Hematopoietic multipotent progenitor cell treated with erythropoietin and hydrocortisone succinate and interleukin-3 and kit ligand, for 15 days (in vitro differentiated cells): ENCODE measurements at places on chromosomes 12 and 14.

DNA sequence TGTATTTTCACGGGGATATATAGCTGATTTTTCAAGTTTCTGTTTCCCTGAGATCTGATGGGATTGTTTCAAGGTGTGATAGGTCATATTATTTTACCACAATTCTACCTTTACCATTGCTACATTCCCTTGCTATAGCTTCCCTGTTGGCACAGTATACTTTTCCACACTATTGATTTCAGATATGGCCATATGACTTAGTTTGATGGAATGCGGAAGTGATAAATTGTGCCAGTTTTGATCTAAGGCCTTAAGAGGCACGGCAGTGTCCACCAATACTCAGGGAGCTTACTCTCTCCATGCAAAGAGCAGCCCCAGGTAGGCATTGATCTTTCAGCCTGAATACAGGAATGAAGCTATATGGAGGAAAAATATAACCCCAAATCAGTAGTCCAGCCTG, 315.7 kb downstream of the SLC16A7 start:
- DNase-seq, result no peak

DNA sequence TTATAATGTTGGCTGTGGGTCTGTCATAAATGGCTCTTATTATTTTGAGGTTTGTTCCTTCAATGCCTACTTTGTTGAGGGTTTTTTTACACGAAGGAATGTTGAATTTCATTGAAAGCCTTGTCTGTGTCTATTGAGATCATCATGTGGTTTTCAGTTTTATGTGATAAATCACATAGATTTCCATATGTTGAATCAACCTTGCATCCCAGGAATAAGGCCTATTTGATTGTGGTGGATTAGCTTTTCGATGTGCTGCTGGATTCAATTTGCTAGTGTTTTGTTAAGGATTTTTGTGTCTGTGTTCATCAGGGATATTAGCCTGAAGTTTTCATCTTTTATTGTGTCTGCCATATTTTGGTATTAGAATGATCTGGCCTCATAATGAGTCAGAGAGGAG, 27.6 kb downstream of the SLC2A13 start:
- no peak for DNase-seq

- no peak for DNase-seq
These were observed 129.8 kb downstream of the PTPRB start for GRCh38 chr12:70507442-70507841.

- DNase-seq, result no peak
These were observed 49.1 kb downstream of the B4GALNT3 start for GRCh38 chr12:508795-509194.

DNA sequence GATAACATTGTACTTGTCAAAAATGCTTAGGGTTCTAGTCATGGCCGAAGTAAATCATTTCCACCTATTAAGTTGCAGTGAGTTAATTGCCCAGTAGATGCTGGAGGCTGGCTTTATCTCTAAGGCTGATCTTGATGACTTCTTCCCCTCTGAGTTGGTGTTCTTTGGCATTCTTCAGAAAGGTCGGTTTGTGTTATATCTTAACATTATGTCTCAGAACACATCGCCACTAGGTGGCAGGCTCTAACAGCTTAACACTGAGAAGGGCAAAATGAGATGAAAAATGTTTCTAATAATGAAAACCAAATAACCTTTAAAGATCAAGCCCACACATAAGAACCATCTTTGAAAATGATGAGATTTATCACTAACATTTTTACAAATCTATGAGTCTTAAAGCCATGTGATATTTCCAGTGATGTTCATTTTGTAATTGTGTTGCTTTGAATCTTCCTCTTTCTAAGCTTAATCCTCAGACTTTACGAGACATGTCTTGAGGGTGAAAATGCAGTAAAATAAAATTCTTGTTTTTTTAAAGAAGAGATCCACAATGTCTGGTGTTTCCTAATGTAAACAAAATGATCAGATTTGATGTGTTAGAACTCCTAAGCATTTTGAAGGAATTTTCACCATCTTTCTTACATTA, 28.6 kb downstream of the SUDS3 start:
- DNase-seq, result peak; percentile 79

DNA sequence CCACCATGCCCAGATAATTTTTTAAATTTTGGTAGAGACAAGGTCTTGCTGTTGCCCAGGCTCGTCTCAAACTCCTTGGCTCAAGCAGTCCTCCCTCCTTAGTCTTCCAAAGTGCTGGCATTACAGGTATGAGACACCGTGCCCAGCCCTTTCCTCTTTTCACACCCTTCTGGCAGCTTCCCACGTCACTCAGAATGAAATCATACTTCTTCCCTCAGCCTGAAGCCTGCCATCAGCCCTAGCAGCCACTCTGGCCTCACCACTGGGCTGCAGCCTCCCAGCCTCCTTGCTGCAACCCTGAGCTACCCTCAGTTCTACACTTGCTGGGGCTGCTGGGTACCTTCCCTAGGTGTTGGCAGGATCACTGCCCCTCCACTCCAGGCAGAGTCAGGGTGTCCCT, 18.2 kb downstream of the ANKRD9 start:
- DNase-seq, result no peak

DNA sequence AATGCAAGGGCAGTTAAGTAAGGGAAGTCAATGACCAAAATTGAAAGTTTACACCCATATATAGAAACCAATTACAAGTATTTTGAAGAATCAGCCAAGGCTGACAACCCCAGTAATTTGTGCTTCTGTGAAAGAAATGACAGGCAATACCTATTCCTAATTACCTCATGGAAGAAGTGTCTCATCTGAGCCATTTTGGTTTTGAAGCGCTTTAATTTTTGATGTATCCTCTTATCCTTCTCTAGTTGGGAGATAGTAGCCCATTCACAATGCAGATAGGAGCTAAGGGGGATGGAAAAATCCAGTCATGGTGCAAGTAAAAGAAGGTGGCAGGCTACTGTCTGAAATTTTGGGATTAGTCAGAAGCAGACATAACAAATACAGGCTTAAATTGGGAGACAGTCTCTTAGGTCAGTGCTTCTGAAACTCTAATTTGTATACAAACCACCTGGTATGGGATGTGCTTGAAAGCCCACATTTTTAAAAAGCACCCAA, 30.4 kb upstream of the SUPT16H start:
- no peak for DNase-seq

DNA sequence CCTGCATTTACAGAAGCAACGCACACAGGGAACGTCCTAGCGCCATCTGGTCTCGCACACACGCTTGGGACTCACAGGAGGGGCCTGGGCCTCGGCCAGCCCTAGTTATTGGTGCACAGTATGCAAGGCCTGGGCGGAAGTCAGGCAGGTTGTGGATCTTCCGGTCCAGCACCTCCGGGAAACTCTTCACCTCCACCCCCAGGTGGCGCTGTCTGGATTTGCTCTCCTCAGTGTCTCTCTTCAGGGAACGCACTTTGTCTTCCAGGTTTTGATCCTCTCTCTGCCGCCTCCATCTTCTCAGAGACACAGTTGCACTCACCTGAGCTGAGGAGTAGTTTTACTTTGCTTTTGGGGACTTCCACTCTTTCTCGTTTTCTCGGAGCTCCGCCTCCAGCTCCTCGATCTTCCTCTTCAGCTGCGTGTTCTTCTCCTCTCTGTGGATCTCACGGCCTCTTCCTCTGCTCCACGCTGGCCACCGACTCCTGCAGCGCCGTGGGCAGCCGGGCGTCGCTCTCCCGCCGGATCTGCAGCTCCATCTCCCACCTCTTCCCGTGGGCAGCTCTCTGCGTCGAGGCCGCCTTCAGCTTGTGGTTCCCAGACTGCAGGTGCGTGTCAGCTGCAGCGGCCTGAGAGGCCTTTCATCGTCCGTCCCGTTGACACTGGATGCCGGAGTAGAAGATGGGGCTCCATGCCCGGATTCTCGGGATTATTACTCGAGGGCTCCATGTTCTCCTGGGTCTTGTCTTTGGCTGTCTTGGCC, 933.8 kb downstream of the TMEM121 start:
- DNase-seq, result peak; percentile 38

- peak; percentile 24 for DNase-seq
These were observed 1.4 kb downstream of the ETNK1 start for GRCh38 chr12:22626406-22626805.

DNA sequence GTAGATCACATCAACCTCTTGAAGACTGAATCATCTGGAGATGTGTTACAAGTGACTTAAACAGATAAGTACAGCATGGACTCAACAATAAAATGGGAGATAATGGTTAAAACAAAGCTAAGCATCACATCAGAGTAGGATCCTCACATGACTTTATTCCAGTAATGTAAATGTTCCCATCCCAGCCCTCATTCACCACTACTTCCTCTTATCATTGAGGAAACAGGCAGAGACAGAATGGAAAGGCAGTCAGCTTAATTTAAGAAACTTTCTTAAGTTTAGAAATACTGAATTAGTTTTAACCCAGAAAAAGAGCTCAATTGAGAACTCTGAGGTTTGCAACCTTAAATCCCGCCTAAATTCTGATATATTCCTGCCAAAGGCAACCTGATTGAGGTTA, 1.2 kb upstream of the ALG10 start:
- no peak for DNase-seq

DNA sequence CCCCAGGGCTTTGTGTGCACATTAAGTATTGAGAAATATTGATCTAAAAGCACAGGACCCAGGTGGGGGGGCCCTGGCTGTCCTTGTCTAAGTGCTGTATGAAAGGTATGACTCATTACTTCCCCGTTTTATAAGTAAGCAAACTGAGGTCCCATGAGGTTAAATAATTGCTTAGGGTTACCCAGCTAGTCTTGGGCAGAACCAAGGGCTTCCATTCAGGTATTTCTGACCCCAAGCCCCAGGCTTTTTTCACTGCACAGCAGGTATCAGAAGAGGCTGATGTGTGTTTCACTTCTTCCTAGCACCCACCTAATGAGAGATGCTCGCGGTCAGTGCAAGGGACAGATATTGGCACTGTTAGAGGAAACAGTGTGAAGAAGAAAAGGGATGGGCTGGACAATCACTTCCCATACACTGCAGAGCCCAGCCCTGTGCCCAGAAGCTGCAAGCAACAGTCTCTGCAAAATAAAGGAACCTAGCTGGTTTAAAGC, 4.7 kb upstream of the TC2N start:
- DNase-seq, result no peak

- no peak for DNase-seq
These were observed 14.7 kb downstream of the PEBP1 start for GRCh38 chr12:118150625-118151024.

- no peak for DNase-seq
These were observed 335.5 kb downstream of the ADAMTS20 start for GRCh38 chr12:43216490-43216889.

- DNase-seq, result no peak
These were observed 149.6 kb downstream of the KSR2 start for GRCh38 chr12:117819160-117819559.

DNA sequence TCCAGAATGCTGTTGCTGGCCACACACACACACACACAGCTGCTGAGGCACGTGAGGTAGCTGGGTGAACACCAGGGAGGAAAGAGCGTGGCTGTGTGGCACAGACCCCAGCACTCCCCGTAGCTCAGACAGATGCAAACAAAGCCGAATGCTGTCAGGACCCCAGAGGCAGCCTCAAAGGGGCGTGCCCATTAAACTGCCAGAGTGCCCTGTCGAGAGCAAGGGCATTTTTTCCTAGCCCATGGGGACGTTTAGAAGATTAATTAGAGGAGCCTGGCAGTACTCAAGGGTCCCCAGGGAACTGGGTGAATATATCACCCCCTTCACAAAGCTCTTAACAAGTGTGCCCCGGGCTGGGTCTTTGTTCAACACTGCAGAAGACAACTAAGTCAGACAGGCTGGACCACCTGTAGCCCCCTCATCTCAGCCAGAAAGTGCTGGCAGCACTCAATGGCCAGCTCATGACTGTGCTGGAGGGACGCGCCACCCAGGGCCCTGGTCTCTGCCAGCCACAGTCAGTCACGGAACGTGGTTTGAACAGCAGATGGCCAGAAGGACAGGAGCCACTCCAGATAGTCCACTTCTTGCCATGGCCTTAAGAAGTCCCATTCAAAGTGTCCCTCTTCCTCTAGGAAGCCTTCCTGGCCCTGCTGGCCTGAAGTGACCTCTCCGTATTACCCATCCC, 37.5 kb downstream of the TTC7B start:
- DNase-seq, result no peak

- DNase-seq, result no peak
These were observed 23.0 kb downstream of the MNAT1 start for GRCh38 chr14:60757567-60758002.

DNA sequence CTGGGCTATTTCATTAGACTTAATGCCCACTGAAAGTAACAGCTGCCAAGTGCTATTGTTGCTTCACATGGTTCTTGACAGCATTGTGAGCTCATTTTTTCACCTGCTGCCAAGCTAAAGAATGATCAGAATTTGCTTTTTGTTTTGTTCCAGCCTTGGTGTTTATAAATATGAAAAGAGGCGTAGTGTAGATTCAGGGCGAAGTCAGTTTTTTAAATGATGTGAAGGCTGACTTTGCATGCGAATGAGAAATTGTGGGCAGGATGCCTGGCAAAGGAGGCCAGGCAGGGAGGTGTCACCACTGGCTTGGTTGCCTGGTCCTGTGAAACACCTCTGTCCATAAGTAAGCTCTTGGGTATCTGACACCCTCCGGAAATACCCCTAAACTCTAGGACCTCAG, 93.3 kb upstream of the NAP1L1 start:
- no peak for DNase-seq

DNA sequence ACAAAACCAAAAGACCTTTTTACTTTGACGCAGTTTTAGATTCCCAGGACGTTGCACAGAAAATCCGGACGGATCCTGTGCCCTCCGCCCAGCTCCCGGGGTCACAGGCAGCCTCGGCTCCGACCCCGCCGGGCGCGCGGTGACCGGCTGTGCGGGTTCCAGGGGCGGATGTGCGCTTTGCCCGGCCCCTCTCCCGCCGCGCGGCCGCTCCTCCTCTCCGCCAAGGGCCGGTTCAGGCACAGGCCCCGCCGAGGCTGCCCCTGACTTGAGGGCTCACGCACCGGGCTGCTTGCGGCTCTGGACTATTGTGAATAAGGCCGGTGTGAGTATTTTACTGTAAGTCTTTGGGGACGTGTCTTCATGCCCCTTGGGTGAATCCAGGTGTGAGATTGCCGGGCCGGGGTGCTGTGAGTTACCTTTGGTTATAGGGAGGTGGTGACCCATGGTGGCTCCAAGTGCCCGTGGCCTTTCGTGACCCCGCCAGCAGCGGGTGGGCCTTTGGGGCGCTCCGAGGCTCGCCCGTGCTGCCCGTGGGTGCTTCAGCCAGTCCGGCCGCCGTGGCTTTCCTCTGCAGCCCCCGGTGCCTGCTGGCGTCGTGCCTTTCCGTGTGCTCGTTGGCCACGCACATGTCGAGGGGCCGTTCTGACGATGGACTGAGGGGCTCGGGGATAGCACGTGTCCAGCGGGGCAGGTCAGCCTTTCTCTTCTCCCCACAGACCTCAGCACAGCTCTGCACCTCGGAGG, 45.9 kb downstream of the NOC4L start:
- no peak for DNase-seq

- no peak for DNase-seq
These were observed 12.1 kb upstream of the IPO8 start for GRCh38 chr12:30707613-30708342.

GRCh38 chr14:65650826-65651225, 238.3 kb downstream of the FUT8 start:
- no peak for DNase-seq

- DNase-seq, result no peak
These were observed 326.3 kb downstream of the ZFP36L1 start for GRCh38 chr14:68466491-68466977.

GRCh38 chr12:72432037-72432604, 160.0 kb downstream of the TRHDE start:
- no peak for DNase-seq
